ENCODE measurements at places on chromosomes 2 and 18.

- DNase-seq = no peak
Observed at GRCh38 chr2:145287736-145288135, 767.8 kb upstream of the ZEB2 start.

DNA sequence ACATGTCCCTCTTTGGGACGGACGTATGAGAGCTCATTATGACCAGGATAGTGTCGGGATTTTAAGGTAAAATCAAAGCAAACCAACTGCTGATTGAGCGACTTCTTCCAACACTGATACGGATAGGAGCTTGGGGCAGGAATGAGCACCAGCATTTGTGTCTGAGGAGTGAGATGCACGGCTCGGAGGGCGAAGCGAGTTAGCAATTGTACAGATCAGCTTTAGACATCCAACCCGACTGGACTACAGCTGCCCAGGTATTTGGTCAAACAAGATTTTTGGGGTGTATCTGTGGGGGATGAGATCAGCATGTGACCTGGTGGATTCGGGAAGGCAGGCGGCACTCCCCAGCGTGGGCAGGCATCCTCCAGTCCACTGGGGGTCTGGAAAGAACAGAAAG, 76.1 kb downstream of the NDUFA10 start:
- no peak for DNase-seq

GRCh38 chr18:57220480-57220879, 73.6 kb downstream of the BOD1L2 start:
- DNase-seq = no peak

GRCh38 chr18:67417864-67418523, 98.5 kb downstream of the DSEL start:
- DNase-seq = peak; percentile 10

Data from CD4-positive, alpha-beta T cell treated with Interleukin-17A for 4 hours (primary cell).